Occipital lobe (tissue), 3 donors: ENCODE measurements at places on chromosomes 12 and 14. TPM values are rescaled to one million over a fixed set of nuclear protein-coding genes. Genes with fewer than 3 reads are reported as not detected.

LRTM2 gene
- 4.5 TPM for total RNA-seq

DNA sequence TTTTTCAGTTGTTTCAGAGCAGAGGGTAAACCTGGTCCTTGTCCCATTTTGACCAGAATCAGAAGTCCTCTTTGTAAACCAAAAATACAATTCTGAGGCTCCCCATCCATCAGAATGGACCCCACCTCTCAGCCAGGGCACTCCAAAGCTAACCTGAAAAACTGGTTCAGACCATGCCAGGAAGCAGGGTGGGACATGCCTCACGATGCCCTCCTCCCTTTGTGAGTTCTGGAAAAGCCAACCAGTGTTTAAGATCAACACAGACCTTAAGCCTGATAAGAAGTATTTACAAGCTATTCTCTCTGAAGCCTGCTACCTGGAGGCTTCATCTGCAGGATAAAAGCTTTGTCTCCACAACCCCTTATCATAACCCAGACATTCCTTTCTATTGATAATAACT lies 35.4 kb downstream of the TNFAIP2 start:
- no peak for DNase-seq

DNA sequence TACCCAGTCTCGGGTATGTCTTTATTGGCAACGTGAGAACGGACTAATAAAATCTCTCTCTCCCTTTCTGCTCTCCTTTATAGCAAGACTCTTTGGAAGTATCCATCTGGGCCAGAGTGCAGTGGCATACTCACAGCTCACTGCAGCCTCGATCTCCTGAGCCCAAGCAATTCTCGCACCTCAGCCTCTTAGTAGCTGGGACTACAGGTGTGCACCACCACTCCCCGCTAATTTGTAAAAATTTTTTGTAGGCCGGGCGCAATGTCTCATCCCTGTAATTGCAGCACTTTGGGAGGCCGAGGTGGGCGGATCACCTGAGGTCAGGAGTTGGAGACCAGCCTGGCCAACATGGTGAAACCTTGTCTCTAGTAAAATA lies 33.2 kb upstream of the PPP2R5C start:
- DNase-seq, result no peak

DNA sequence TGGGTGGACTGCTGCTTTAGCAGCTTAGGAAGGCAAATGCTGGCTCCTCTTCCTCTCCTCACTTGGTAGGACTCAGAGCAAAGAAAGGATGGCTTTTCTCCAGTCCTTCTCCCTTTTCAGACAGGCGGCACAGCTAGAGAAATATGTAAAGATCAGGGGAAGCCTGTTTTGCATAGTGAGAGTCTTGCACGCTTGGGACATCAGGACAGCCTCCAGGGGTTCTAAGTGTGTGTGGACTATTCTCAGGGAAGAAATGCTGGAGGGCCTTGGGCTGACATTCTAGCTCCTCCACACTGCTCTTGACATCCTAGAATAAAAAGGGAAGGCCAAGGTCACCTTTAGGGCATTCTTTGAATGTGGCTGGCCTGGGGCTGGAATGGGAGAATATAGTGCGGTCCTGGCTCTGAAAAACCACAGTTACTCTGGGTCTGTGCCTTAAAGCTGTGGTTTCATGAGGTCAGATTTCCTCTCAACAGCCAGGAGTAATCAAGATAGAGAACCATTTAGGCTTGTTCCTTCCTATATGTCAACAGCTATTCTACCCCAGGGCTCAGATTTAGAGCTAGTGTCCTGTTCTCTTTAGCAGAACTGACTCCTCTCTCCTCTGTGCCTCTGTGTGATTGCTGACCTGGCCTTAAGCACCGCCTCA lies 24.3 kb downstream of the CMA1 start:
- DNase-seq, result no peak

GRCh38 chr12:40382217-40382616 lies 157.4 kb downstream of the LRRK2 start:
- DNase-seq, result no peak

DNA sequence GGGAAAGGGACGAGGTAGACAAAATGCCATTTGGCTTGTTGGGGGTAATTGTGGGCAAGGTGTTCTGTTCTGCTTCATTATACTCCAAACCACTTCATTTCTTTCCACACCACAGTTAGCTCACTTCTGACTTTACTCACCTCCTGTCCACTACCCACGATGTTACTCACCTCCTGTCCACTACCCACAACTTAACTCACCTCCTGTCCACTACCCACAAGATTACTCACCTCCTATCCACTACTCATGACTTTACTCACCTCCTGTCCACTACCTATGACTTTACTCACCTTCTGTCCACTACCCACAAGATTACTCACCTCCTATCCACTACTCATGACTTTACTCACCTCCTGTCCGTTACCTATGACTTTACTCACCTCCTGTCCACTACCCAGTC lies 10.1 kb upstream of the TWF1 start:
- DNase-seq, result no peak

GRCh38 chr12:52355176-52355575 lies 12.1 kb downstream of the KRT85 start:
- DNase-seq, result no peak
